ENCODE measurements at places on chromosomes 2 and 18.
A peak's percentile ranks its signal among the peaks of the same experiment; 100 is the strongest.

GRCh38 chr2:20666005-20666303 lies 990 bp upstream of the GDF7 start:
- DNase-seq: no peak

GRCh38 chr2:157789256-157789655 lies 86.9 kb downstream of the ACVR1 start:
- DNase-seq: no peak

GRCh38 chr2:237147317-237147716 lies 61.6 kb downstream of the COPS8 start:
- no peak for DNase-seq

DNA sequence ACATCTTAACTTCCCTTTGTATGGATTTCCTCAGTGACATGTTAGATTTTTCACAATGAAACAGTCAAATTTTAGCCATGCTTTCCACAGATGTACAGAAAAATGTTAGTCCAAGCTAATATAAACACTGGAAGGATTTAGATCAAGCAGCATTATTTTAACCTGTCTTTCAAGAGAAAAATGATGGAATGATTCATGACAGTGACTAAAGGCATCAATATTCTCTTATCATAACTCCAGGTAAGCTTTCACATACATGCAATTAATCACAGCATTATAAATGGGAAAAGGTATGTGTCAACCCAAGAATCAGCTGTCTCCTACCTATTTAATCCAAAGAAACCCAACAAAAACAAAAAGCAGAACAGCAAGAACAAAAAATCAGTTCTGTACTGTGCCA lies 92.7 kb downstream of the NCKAP5 start:
- DNase-seq: no peak

- DNase-seq: no peak
Measured at GRCh38 chr18:28074076-28074475, 102.9 kb downstream of the CDH2 start.

DNA sequence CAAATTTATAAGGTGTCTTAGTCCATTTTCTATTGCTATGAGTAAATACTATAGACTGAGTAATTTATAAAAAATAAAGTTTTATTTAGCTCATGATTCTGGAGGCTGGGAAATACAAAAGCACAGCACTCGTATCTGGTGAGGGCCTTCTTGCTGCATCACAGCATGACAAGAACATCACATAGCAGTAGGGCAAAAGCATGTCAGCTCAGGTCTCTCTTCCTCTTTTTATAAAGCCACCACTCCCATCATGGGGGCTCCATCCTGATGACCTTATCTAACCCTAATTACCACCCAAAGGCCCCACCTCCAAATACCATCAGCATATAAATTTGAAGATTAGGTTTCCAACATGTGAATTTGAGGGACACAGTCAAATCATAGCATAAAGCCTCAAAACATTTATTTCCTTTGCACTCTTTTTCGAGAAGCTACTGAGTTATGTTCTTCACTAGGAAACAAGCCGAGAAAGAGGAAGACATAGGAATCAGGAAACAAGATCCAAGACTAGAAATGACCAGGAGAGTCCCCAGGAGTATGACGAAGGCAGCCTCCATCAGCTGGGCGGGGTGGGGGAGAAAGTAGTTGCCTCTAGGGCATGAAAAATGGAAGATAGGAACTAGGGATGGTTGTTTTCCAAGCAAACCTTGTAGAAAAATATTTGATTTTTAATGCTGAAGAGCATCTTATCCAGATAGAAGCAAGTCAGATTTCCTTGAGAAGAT lies 24.1 kb upstream of the NABP1 start:
- DNase-seq: no peak

- no peak for DNase-seq
Measured at GRCh38 chr2:98453531-98453930, 8.9 kb downstream of the INPP4A start.

DNA sequence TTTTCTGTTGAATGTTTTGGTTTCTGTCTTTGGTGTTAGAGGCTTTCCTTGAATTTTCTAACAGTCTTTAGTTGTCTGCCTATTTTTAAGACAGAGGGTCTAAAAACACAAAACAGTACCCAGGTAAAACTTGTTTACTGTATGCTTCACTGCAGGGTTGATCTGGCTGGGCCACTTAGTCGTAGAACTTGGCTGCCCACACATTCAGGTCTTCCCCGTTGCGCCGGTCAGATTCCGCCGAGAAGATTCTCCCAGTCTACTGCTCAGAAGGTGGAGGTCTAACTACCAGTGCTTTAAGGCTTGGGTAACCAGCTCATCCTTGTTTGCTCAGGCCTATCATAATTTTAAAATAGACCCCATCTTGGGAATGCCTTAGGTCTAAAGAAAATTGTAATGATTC lies 24.6 kb upstream of the DNAH6 start:
- no peak for DNase-seq

GRCh38 chr2:138708682-138709241 lies 71.4 kb downstream of the NXPH2 start:
- no peak for DNase-seq

- DNase-seq: no peak
Measured at GRCh38 chr2:2586068-2586776, 255.1 kb upstream of the MYT1L start.

- peak; percentile 23 for DNase-seq
Measured at GRCh38 chr18:79790996-79791972, 6.5 kb upstream of the KCNG2 start.

GRCh38 chr2:10332402-10333246 lies 29.9 kb downstream of the HPCAL1 start:
- no peak for DNase-seq

GRCh38 chr2:160343404-160343803 lies 143.3 kb upstream of the ITGB6 start:
- DNase-seq: no peak

GRCh38 chr2:119289093-119289492 lies 65.5 kb downstream of the STEAP3 start:
- DNase-seq: no peak

- DNase-seq: no peak
Measured at GRCh38 chr2:79180092-79180491, 20.5 kb upstream of the REG3A start.

DNA sequence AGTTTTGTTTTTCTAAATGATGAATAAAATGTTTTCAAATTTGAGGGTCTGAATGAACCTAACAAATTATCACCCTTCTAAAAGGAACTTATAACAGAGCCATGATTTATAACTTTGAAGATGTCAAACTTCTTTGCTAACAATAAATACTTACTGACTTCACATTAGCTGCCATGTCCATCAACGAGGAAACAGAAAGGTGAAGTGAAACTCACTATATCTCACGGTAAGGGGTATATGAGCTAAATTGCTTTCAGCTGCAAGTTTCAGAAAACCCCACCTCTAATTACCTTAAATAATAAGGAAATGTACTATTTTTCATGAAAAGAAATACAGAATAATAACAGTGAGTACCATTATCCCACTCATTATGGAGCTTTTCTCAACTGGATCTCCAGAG lies 350.8 kb upstream of the NT5C1B start:
- DNase-seq: no peak

GRCh38 chr2:173555833-173556232 lies 201.2 kb downstream of the CDCA7 start:
- DNase-seq: no peak

- DNase-seq: no peak
Measured at GRCh38 chr2:185384822-185385560, 353.6 kb upstream of the FSIP2 start.

- no peak for DNase-seq
Measured at GRCh38 chr2:132627536-132627935, 42.5 kb downstream of the LYPD1 start.

GRCh38 chr2:12726271-12726670 lies 9.5 kb downstream of the TRIB2 start:
- no peak for DNase-seq

GRCh38 chr18:7957297-7957696 lies 390.2 kb downstream of the PTPRM start:
- DNase-seq: peak; percentile 14

GRCh38 chr2:71454221-71455010 lies 1.1 kb downstream of the DYSF start:
- DNase-seq: no peak

Measured in CD4-positive, alpha-beta T cell treated with Interleukin-21 for 1 hour (primary cell).